ENCODE measurements at places on chromosomes 7 and 10. TPM values are rescaled to one million over a fixed set of nuclear protein-coding genes. Genes with fewer than 3 reads are reported as not detected.

Gene MCM7
- 299 TPM for total RNA-seq

Gene SLC26A5
- total RNA-seq: not detected

Gene FAM25A
- not detected for total RNA-seq

Gene AGAP4
- 6.6 TPM for total RNA-seq
